ENCODE measurements at places on chromosomes 1 and 21.

- no peak for DNase-seq
These were observed 150.0 kb downstream of the CASZ1 start for GRCh38 chr1:10646347-10646861.

GRCh38 chr1:26408604-26409003 is 2.0 kb upstream of the LIN28A start:
- peak; percentile 72 for DNase-seq

- DNase-seq = no peak
These were observed at the start of gene MAN1A2 for GRCh38 chr1:117367046-117368025. Gene MAN1A2, plus strand, starts transcription at chr1:117367449. Its CDS starts 735 bp downstream, at chr1:117368184.

GRCh38 chr1:150997949-150998348 is 8.8 kb downstream of the MINDY1 start:
- no peak for DNase-seq

- no peak for DNase-seq
These were observed 595.0 kb downstream of the NEGR1 start for GRCh38 chr1:71687376-71687775.

GRCh38 chr21:14056771-14057191 is 154.0 kb downstream of the LIPI start:
- DNase-seq = no peak

DNA sequence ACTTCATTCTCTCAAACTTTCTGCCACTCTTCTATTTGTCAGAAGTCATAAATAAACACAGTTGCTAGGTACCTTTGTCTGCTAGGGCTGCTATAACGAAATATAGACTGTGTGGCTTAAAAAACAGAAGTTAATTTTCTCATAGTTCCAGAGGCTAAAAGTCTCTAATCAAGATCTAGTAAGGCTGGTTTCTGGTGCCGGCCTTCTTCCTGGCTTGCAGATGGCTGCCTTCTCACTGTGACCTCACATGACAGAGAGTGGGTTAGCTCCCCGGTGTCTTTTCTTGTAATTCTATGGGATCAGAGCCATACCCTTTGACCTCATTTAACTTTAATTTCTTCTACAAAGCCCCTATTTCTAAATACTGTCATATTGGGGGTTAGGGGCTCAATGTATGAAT is 5.9 kb downstream of the PDC start:
- no peak for DNase-seq

GRCh38 chr21:42829954-42830353 is 49.4 kb downstream of the WDR4 start:
- no peak for DNase-seq

GRCh38 chr21:17650292-17650691 is 37.6 kb upstream of the BTG3 start:
- no peak for DNase-seq

DNA sequence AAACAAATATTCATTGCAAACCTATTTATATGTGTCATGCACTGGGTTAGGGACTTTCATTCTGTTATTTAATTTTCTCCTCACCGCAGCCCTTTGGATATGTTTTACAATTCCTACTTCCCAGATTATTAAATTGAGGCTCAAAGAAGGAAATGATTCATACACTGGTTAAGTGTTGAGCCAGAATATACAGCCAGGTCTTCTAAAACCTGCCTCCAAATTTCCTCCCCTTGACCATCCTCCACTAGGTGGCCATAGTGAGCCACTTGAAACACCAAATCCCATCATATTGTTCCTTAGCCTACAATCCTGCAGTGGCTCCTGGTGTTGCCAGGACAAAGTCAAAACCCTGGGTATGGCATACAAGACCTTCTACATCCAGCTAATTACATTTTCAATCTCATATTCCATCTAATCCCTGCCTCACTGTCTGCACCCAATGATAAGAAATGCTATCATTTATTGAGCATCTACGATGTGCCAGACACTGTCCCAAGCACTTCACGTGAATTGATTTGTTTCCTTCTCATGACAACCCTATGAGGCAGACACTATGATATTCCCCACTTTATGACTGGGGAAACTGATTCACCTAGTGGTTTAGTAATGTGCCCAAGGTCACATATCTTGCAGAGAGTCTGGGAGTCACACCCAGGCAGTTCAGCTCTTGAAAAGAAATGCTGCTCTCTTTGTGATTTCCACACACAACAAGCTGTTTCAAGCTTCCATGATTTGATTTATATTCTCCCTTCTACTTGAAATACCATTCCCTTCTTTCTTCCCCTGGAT is 23.6 kb upstream of the KIRREL1 start:
- no peak for DNase-seq

GRCh38 chr1:229252228-229252984 is 18.5 kb upstream of the RAB4A start:
- DNase-seq = no peak

DNA sequence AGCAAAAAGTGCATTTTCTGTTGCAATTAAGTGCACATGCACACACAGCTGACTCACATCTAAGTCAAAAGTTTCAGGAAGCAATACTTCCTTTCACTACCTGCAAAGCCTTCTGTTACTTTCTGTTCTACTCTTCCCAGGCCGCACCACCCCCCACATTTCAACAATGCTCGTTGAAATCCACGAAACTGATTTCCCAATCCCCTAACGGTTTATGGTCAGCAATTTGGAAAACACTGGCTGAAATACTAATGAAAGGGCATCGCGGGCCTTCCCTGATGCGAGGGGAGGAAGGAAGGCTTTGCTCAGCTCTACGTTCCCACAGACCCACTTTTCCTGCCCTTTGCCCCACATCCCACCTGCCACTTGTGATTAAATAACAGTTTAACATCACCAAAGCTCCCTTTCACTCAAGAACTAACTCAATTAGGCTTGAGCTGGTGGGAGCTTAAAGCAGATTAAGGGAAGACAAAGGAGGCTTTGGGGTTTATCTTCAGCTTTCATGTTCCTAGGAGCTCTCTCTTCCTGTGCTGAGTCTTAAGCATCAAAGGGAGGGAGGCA is 243.2 kb upstream of the RAB4A start:
- no peak for DNase-seq

- DNase-seq = no peak
These were observed 3.1 kb upstream of the PGBD5 start for GRCh38 chr1:230429067-230429735.

DNA sequence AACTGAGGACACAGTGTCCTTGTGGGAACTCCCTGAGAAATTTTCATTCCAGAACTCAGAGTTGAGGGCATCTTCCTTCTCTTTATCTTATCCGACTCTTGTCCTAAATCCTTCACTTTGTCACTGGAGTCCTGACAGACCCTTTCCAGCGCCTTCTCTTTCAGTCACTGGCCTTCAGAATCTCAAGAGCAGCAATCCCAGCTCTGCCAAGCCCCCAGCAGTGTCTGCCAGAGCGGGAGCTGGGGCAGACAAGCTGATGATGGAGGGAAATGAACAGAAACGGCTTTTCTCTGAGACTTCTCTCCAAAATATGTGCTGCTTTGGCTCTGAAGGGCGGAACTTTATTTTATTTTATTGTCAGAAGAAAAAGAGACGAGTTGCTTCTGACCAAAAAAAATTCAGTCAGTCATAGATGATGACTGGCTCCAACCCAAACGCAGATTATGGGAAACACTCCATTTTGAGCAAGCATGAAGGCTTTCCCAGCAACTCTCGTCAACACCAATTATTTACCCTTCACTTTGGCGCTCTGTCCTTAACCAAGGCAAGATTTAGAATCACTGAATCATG is 32.2 kb downstream of the MIS18A start:
- no peak for DNase-seq

DNA sequence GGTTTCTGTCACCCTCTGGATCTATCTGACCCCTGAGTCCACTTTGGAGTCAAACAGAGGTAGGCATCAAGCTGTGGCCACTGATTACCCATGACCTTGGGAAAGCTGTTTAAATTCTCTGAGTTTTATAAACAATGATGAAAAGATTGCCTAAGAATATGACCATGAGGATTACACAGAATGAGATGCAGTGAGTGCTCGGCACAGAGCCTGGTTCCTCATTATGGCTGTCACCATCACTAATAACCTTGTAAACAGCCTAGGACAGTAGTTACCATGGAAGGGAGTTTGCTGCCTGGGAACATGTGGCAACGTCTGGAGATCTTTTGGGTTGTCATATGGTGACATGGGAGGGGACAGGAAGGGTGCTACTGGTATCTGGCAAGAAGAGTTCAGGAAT is 248.3 kb upstream of the KAZN start:
- no peak for DNase-seq

DNA sequence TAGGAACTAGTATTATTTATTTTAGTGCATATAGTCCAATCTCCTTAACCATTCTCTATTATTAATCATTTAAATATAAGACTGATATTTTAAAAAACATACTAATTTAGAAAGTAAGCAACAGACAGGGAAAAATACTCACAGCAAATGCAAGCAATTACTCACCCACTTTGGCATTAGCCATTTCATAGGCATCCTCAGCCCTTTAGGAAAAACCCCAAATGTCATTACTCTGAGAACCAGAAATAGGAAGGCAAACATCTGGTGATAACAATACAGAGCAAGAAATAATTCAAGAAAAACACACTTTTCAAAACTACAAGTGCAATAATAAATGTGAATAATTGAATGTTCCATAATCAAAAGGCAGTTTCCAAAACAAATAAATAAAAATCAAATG is 545.1 kb downstream of the PLPP3 start:
- no peak for DNase-seq

DNA sequence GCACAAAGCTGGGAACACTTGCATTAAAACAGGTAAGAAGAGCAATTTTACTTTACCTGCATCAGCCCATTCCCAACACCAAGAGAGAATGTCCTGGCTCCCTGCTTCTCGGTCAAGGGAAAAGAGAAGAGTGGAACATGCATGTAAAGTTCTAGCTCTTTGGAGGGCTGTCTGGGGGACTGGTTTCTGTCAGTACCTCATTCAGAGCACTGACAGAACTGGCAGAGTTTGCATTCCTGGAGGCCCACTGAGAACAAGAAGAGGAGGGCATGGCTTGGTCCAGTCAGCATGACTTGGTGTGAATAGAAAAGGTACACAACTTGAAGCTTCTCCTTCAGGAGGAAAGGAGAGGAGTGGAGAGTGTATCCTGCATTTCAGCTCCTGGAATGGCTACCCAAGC is 83.9 kb downstream of the LRRC7 start:
- no peak for DNase-seq

- peak; percentile 79 for DNase-seq
These were observed 9.6 kb downstream of the CAMK2N1 start for GRCh38 chr1:20476265-20477038.

- no peak for DNase-seq
These were observed 17.4 kb downstream of the TIAM1 start for GRCh38 chr21:31326522-31327242.

DNA sequence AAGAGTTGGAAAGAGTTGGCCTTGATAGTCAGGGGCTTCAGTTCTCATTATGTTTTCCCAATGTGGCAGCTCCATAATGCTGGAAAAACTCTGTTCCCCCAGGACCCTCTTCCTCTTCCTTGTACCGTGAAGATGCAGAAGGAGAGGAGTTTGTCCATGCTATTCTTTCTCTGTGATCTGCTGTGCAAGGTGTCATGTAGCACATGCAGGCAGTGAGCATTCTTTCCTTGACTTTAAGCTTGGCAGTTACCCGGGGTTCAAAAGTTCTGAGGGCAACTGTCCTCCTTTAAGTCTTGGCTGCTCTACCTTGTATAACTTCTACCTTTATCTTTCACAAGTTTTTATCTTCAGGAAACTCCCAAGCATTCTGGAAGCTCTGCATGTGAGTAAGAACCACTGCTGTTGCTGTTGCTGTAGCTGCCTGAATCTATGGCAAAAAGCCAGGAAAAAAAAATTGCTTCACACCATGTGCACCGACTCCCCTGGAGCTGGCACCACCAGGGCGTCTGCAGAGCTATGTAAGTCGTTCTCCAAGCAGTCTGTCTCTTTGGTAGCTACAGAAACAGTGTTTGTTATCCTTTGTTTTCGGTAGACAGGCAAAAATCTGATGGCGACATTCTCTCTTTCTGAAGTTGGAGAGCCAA is 42.7 kb upstream of the SLC16A1 start:
- DNase-seq = peak; percentile 10

DNA sequence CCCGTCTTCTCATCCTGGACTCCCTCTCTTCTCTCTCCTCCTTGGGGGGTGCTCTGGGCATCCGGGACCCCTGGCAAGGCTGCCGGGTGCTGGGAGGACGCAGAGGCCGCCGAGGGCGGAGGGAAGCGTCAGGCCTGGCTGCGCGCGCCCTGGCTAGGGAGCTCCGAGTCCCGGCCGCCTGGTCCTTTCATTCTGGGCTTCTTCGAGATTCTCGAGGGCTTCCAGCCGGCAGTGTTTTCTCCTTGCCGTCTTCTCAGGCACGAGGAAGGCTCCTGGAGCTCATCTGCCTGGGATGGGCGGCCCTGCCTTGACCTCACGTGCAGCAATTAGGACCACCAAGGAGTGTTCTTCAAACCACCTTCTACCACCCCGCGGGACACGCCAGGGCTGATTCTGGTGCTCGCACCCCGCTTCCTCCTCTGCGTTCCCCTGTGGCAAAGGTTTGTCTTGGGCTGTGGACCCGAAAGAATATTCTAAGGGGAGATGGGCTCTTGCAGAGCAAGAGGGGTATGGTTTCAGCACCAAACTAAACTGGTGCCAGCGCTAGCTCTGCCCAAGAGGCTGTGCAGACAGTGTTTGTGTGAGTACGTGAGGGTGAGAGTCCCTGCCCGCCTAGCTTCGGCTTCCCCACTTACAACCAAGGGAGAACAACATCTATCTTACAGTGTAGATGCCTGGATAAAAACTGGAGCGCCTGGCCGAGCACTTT is 36.5 kb downstream of the PIK3CD start:
- DNase-seq = no peak

DNA sequence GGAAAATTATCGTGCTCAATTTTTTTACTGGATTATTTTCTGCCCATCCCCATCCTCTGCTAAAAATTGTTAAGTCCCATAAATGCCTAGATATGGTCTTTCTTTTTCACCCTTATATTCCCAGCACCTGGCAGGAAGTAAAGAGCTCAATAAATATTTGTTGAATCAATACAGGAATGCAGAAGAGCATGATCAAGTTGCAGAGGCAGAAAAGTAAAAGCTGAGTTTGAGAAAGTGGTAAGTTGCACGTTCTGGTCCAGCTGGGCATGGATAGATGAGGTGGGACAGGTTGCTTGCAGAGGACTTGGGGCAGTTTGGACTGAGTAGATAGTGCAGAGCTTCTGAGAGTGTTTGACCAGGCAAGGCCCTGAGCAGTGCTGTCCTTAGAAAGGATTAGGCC is 40.1 kb downstream of the ZNF281 start:
- DNase-seq = no peak

DNA sequence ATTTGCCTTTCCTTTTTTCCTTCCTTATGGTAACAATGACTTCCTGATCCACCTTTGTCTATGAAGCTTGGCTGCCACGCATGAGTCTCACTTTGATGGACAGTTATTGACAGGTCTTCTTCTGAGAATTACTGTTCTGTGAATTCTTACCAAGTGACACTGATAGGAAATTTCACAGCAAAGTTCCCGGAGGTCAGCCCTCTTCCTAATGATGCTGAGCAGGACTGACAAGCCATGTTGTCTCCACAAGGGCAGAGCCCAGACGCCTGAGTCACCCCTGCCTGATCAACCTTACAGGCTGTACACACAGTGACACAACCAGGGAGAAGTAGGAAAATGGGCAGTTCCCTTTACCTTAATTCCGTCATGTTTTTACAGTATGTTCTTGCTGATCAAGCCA is 44.2 kb downstream of the ZC3H11B start:
- DNase-seq = no peak

GRCh38 chr21:43767498-43767983 is 8.6 kb downstream of the CSTB start:
- DNase-seq = no peak

GRCh38 chr1:44266400-44267344 is 53.4 kb downstream of the DMAP1 start:
- DNase-seq = no peak

GRCh38 chr21:42755766-42756579 is 102.6 kb downstream of the PDE9A start:
- DNase-seq = no peak
